Large intestine (tissue), 12 donors: ENCODE measurements at places on chromosomes 6 and 20. TPM values are rescaled to one million over a fixed set of nuclear protein-coding genes. Genes with fewer than 3 reads are reported as not detected.

DNA sequence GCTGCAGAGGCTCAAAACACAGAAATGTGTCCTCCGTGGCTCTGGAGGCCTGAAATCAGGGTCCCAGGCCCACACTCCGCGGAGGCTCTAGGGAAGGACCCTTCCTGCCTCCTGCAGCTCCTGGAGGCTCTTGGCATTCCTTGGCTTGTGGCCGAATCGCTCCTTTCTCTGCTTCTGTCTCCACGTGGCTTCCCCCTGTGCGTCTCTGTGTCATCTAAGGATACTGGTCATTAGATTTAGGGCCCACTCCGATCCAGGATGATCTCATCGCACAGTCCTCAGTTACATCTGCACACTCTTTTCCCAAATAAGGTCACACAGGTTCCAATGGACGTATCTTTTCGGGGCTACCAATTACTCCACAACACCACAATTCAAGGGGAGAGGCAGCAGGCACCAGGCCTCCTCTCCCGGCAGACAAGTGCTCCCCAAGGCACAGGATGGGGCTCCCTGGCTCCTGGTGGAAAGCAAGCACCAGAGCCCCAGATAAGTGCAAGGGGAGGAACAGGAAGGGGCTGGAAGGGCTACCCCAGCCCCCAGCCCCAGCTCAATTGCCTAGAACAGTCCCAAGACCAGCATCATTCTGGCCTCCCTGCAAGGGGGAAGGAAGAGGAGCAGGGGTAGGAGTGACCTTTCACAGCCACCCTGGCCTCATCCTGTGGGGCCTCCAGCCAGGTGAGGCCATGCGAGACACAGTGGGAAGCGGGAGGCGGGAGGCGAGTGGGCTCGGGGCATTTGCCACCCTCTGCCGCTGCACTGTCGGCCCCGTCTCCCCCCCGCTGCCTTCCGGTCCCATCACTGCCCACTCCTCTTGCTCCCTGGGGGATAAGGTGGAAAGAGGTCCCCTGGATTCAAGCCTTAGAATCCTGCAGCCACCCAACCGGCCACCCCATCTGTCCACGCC lies 16.3 kb downstream of the NTSR1 start:
- H3K27ac ChIP-seq, result no peak overlapping the region
- no peaks in the 10 kb centered on the region for H3K4me1 ChIP-seq
- peaks cover 25% of the 10 kb centered on the region for H3K27me3 ChIP-seq
- DNase-seq, result no peak

GRCh38 chr20:58657986-58658385 lies 6.9 kb downstream of the STX16 start:
- H3K4me1 ChIP-seq, result no peaks in the 10 kb centered on the region
- H3K4me3 ChIP-seq, result no peak overlapping the region
- no peak for DNase-seq
- H3K27me3 ChIP-seq, result no peaks in the 10 kb centered on the region
- H3K36me3 ChIP-seq, result peaks cover 19% of the 10 kb centered on the region
- H3K27ac ChIP-seq, result no peak overlapping the region

ADGRF4 gene
- polyA plus RNA-seq, result 1.2 TPM

DNA sequence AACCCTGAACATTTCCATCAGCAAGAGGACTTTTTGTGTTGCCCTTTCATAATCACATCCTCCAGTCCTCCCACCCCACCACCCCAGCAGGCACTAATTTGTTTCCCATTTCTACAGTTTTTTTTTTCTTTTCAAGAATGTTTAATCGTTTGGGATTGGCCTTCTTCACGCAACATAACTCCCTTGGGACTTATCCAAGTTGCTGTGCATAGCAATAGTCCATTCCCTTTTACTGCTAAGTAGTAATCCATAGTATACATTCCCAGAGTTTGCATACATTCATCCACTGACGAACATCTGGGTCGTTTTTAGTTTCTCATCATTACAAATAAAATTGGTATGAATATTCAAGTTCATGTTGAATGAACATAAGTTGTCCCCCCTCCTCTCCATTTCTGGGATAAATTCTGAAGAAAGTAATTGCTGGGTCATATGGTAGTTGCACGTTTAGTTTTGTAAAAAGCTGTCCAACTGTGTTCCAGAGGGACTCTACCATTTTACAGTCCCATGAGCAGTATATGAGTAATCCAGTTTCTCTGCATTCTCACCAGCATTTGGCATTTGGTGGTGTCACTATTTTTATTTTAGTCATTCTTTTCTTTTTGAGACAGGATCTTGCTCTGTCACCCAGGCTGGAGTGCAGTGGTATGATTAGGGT lies 90.8 kb downstream of the DOK5 start:
- H3K27me3 ChIP-seq, result no peaks in the 10 kb centered on the region
- no peaks in the 10 kb centered on the region for H3K4me1 ChIP-seq
- DNase-seq, result no peak
- no peak overlapping the region for H3K27ac ChIP-seq
- H3K4me3 ChIP-seq, result no peak overlapping the region
- H3K36me3 ChIP-seq, result no peaks in the 10 kb centered on the region

GRCh38 chr6:39088331-39088730 lies 26.7 kb downstream of the SAYSD1 start:
- no peak for DNase-seq
- H3K27me3 ChIP-seq, result peaks cover 16% of the 10 kb centered on the region
- no peaks in the 10 kb centered on the region for H3K36me3 ChIP-seq
- no peaks in the 10 kb centered on the region for H3K4me1 ChIP-seq

DNA sequence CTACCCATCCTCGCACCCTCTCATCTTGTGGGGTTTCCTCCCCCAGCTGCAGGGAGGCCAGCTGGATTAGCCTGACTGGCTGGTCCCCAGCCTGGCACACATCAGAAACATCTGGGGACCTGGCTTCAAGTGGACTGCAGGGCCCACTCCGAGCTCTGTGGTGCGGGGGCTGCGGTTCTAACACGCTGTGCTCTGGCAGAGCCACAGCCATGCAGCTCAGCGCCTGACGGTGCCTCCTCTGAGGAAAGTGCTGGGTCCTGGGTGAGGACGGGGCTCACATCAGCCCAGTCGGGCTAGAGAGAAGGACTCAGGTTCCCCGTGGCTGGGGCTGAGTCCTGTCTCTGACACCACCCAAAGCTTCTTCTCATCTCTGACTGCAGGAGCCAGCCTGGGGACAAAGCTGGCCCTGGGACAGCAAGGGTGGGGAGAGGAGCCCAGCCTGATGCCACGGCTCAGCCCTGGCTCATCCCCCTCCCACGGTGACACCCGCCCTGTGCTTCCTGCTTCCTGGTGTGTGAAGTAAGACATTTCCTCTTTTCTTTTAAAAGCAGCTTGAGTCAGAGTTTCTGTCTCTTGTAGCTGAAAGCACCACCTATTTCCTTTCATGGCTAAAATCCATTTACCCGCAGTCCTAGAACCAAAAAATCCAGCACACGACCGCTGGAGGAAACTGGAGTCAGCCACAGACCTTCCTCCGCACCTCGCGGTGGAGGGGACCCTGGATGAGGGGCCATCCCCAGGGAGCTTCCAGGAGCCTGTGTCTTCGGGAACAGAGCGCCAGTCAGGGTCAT lies 127.4 kb upstream of the AFDN start:
- no peaks in the 10 kb centered on the region for H3K27me3 ChIP-seq
- H3K36me3 ChIP-seq, result no peaks in the 10 kb centered on the region
- no peak overlapping the region for H3K4me3 ChIP-seq
- H3K27ac ChIP-seq, result peak overlapping the region; percentile 56
